ENCODE measurements at places on chromosomes 13 and 19.

- no peak for DNase-seq
Measured at GRCh38 chr13:43000676-43001075, 8.6 kb upstream of the EPSTI1 start.

DNA sequence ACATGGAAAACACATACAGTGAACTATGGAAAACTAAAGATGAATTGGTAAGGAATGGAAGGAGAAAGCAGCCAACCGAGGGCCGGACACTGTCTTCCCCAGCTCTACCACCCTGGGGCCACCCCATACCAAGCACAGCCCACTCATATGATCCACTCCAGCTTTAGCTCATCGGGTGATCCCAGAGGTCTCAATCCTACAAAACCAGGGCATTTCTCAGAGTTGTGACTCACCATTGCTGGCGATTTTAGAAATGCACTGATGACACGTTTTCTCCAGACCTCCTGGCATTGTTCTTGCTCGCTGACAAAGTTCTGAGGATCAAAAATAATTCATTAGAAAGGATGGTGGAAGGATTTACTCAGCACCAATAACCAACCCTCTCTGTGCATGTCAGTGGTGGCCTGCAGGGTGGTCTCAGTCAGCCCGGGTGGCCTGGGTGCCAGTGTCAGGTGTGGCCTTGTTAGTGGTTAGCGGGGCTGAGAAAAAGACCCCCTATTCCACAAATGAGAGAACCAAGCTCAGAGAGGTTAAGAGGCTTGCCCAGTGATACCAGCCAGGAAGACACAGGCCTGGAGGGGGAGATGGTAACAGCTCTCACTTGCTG is 6.6 kb downstream of the TMEM272 start:
- DNase-seq, result no peak

DNA sequence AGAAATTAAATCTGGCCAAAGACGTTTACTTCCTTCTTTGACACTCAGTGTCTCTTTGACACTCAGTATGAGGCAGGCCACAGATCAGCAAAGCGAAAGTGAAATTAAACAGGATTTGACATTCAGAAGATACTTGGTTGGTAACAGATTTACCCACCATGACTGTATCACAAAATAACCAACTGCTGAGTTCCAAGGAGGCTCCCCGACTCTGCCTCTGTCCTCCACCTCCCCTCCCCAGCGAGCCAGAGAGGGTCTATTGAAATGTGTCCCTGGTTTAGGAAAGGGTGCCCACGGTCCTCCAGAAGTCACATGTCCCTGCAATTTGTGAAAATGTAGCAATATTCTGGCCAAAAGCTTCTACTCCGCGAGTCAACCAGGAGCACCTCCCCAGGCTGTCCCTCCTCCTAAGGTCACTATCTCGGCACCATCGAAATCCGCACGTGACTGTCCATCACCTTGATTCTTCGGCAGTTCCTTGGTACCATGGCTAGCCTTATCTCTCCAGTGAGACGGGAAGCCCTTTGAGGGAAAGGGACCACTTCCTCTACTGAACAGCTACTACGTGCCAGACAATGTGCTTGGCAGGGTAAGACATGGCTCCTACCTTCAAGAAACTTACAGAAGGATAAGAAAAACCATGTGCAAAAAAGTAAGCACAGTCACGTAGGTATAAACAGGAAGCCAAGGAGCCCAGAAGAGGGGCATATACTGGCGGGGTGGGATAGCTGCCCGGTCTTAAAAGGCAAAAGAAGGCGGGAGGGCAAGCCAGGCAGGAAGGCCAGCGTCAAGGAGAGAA is 1.5 kb downstream of the N4BP2L1 start:
- peak; percentile 56 for DNase-seq

- DNase-seq, result no peak
Measured at GRCh38 chr19:31102674-31103073, 246.6 kb downstream of the TSHZ3 start.

GRCh38 chr19:9627856-9628255 is 6.8 kb upstream of the ZNF561 start:
- no peak for DNase-seq

- no peak for DNase-seq
Measured at GRCh38 chr13:77868717-77869116, 49.9 kb downstream of the EDNRB start.

DNA sequence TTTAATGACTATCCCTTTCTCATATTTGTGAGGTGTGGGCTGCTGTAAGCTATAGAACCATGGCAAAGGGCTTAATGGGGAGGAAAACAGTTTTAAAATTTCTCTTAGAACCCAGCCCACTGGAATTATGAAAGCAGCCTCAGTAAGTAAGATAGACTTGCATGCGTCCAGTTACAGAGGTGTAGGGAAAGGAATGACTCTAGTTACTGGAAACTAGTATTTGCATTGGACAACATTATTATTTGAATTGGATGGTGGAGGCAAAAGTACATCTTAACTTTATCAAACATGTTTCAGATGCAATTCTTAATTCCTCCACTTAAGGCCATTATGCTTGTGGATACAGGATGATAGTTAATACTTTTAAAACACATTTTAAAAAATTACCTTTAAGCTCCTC is 292.9 kb downstream of the SPRY2 start:
- no peak for DNase-seq

All from activated CD4-positive, alpha-beta memory T cell treated with anti-CD3 and anti-CD28 coated beads, Interleukin-2, amount 10 ng/mL, durations not matched to agents 7 days and 5 days (primary cell).